Brain (organoid and tissue), 16 donors: ENCODE measurements at places on chromosomes 12 and 14.

DNA sequence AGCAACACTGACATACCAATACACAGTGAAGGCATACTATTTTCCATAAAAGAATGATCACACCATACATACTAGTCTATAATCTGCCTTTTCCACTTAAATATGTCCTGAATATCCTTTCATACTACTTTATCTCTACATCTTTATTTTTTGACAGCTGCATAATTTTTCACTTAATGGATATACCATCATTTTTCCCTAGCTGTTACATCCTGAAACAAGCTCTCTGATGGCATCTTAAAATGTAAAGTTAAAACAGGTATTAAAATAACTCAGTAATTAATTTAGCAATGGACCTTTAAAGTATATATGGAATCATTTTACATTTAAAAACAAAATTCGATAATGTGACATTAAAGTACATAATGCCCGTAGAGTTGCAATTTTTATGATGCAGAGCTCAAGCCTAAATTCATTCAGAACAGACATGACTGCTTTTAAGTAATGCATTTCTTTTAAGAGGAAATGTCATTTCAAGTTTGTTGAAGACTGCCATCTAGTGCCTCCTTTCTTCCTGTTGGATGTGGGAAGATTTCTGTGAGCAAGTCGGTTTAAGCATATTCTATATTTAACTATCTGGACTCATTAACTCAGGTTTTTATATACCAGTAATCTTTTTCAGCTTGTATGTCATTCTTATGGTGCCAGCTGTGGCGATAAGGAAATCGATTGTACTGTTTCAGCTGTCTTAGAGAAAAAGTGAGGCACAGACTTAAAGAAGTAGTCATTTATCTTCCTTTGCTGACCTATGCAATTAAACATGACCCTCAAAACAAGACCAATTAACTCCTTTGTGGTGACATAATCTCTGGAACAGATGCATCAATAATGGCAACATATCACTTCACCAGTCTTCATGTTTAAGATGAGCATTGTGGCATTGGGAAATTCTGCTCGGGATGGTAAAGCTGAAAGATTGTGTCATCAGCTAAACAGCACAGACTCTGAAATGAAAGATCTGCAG is 20.3 kb downstream of the PRICKLE1 start:
- DNase-seq, result peak; percentile 74

DNA sequence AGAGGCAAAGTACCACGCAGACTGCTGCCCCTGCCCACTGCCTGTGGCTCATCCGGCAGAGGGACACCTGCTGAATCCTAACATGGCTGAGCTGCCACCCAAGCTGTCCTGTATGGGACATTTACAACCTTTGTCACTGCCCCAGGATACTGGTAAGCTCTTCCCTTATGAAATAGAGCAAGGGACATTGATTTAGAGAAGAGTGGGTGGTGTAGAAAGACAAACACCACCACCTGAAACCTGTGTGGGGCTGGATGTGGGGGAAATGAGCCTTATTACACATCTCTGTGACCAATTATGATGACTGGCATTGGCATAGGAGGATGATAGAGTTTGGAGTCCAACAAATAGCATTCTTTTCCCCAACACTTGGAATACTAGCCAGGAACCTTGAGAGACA is 81.2 kb upstream of the GZMB start:
- DNase-seq, result no peak

- DNase-seq, result no peak
Measured at GRCh38 chr14:66045572-66046021, 440.6 kb upstream of the CCDC196 start.

DNA sequence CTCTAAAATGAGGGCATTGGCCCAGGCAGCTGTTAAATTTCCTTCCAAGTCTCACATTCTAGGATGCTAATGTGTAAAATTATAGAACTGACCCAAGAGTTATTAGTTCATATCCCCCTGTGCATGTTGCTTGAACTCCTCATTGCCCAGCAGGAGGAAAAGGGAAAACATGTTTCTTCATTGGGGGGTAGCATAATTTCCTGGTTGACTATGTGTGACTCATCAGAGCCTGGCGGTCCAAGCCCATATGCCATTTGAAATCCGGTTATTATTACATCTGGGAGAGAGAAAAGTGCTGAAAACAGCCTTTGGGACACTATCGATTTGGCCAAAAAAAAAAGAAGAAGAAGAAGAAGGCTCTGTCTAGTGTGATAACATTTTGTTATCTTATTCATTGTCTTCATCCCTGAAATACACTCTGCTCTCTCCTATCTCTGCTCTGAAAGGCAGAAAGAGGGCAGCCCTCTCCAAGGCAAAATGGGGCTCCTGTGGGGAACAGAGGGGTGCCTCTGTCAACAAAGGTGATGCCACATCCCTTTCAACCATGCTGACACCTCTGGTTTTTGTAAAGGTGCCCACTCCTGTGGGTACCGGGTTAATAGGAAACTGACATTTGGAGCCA is 114.2 kb downstream of the DAD1 start:
- no peak for DNase-seq

- DNase-seq, result no peak
Measured at GRCh38 chr12:26238341-26239121, 43.2 kb downstream of the SSPN start.

GRCh38 chr12:105927564-105927963 is 211.2 kb downstream of the NUAK1 start:
- DNase-seq, result no peak

DNA sequence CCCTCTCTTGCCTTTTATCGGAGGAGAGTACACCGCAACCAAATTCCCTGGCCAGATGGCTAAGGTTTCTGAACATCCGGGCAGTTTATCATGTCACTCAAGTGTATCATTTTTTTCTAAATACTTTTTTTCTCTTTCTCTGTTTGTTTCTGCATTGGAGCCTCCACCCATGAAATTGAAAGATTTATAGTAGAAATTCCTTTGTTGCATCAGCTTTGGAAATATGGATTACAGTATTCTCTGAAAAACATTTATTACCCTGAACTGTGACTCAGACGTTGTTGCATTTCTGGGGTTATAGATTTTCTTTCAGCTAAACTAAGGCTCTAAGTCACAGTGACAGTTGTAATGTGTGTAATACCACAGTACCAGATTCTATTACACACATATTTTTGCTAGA is 187.0 kb downstream of the SPTSSA start:
- DNase-seq, result no peak

DNA sequence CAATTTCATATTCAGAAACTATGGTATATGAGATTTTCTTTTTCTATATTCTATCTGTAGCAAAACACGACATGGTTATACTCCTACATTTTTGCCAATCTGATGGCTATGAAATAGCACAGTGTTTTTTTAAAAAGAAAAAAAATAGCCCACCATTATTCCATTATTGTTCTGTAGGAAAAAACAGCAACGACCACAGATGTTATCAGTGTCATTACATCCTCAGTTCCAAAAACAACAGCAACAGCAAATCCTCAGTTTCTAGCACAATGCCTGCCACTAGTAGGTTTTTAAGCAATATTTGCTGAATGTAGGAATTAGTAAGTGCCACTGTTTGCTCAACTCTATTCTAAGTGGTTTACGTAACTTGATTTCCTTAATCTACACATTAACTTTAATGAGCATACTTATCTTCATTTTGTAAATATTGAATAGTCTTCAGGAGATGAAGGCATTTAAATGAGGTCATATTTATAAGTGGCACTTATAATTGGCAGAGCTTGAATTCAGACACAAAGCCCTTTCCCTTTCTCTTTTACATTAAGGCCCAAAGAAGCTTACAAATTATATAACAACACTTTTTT is 8.3 kb downstream of the RNASE6 start:
- no peak for DNase-seq

DNA sequence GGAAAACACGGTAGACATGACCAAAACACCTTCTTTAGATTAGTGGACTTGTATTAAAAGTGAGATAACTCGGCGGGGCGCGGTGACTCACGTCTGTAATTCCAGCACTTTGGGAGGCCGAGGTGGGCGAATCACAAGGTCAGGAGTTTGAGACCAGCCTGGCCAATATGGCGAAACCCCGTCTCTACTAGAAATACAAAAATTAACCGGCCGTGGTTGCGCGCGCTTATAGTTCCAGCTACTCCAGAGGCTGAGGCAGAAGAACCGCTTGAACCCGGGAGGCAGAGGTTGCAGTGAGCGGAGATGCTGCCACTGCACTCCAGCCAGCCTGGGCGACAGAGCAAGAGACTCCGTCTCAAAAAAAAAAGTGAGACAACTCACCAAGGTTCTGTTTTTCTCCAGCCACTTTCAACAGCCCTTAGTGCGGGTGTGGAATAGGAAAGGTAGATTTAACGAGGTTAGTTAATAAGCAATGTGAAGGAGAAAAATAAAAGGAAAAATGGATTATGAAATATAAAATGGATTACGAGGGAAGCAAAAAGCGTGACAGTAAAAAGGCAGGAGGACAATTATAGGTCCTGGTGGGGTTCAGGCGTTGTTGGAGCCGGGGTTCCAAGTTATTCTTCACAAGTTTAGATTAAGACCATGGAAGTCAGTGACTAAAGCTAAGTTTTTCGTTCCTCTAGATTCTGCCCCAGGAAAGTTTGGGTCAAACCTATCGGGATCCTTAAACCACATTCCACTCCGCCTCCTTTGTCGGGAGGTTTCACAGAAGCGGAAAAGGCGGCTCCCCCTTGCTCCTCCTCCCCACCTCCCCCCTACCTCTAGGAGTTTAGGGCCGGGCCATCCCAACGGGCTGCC is 534 bp downstream of the PPP2R3C start:
- no peak for DNase-seq

DNA sequence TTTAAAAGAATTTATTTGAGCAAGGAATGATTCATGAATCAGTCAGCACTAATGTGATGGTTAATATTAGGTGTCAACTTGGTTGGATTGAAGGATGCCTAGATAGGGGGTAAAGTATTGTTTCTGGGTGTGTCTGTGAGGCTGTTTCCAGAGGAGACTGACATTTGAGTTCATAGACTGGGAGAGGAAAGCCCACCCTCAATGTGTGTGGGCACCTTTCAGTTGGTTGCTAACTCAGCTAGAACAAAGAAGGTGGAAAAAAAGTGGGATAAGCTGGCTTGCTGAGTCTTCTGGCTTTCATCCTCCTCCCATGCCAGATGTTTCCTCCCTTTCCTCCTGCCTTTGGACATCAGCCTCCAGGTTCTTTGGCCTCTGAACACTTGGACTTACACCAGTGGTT is 47.2 kb downstream of the TESPA1 start:
- no peak for DNase-seq

GRCh38 chr12:58757422-58757821 is 162.9 kb downstream of the LRIG3 start:
- DNase-seq, result no peak

- no peak for DNase-seq
Measured at GRCh38 chr12:32062881-32063280, 43.8 kb upstream of the BICD1 start.

DNA sequence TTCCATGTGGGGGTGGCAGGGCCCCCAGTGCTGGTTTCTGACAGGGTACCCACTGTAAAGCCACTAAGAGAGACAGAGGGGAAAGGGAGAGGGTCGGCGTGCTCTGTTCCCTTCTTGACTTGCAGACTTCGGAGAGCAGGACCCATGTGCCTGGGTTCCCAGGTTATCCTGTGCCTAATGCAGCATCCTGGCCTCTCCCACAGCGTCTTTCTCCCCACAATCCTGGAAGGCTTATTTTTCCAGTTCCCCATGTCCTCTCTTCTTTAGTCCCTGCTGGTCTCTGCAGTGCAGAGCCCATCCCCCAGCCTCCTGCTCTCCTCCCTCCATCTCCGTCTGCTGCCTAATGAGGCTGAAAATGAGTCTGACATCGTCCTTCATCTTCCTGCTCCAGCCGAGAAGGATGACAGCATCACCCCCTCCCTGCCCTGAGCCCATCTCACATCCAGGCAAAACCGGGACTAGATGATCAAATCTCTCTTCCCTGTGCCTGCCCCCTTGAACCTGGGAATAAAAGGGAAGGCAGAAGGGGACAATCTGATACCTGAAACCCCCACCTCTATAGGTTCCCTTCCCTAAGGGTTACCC is 15.1 kb downstream of the CALCOCO1 start:
- peak; percentile 64 for DNase-seq

DNA sequence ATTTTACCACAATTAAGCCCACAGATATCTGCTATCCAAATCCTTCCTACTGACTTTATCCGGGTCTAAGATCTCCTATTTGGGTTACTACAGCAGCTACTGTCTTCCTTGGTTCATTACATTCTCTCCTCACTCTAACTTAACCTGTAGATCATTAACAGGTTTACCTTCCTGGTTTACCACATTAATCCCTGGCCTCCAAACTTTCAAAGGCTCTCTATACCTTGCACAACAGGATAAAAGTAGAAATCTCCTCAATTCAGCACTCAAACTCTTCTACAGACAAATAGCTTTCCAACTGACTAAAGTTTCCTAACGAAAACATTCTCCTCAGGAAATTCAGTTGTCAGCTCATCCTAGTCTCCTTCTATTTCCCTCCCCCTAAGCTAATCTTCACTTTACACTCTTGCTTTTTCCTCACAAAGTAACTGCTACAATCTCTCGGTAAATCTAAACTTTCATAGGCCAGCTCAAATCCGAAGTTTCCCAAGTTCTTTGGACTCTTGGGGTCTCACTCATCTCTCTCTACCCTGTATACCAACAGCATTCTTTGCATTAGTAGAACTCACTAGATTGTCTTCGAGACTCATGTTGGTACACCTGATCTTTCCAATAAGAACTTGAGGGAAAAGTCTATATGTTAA is 2.7 kb downstream of the BTBD7 start:
- no peak for DNase-seq

DNA sequence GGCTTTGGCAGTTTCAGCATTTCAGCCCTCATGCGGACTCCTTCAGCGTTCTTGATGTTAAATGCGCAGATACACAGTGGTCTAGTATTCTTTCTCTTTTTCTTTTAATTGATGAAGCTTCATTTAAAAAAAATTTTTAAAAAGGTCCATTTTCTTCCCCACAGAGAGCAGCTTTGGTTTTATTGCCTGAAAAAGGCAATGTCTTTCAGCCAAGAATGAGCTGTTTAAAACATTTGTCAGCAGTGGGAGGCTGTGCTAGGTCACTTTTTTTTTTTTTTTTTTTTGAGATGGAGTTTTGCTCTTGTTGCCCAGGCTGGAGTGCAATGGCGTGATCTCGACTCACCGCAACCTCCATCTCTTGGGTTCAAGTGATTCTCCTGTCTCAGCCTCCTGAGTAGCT is 13.5 kb downstream of the KMT5A start:
- DNase-seq, result no peak

DNA sequence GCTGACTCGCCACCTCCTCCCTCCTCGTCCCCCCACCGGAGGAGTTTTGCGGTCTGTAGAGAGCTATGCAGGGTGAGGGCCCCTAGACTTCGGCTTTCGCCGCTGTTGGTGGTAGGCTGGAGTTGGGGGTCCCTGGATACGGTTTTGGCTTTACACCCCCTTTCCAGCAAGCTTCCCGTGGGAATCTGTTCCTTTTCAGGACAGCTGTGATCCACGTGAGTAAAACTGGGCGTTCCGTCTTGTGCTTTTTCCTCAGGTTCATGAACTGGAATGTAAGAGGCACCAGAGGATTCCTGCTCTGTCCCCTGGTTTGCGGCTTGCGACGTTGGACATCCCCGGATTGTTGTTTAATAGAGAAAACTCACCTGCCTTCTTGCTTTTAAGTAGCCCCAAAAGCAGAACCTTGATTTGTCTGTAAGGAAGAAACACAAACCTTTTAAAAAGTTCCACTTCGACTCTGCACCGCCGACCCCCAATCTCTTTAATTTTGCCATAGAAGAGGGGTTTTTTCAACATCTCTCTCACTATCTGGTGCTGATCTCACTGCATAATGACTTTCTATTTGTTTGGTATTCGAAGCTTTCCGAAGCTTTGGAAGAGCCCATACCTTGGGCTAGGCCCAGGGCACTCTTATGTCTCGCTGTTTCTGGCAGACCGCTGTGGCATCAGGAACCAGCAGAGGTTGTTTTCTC is 490 bp downstream of the PRORP start:
- no peak for DNase-seq

- no peak for DNase-seq
Measured at GRCh38 chr12:7501031-7501588, 2.5 kb downstream of the CD163 start.
